ENCODE measurements at places on chromosomes 11 and 22.

- no peak for DNase-seq
These were observed 88.9 kb downstream of the ELP4 start for GRCh38 chr11:31598454-31598853.

DNA sequence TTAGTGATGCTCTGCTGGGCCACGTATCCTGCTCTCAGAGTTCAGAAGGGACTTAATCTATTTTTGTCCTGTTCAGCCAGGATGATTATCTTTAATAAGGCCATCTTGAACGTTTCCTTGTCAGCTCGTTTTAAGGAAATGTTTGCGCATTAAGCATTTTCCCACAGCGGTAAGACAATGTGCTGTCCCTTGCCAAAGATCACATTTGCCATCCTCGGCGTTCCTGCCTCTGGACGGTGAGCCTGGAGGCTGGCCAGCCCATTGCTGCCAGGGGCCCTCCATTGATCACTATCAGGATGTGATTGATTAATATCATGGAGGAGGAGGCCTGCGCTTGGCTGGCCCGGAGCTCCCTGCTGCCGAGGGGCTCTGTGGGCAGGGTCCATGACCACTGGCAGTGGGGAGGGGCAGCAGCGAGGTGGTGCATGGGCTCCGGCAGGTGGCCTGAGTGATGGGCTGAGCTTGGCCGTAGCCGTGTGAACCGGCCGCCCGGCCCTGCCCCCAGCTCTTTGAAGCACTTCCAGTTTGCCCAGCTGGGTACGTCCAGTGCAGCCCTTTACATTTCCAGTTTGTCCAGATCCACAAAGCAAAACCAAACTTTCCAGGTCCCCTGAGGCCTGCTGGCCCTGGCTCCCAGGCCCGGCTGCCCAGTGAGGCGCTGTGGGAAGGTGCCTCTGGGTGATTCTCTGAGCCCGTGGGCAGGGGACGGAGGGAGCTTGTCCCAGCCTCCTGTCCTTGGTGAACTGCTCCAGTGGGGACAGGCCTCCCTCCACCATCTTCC, 49.5 kb upstream of the SMIM38 start:
- DNase-seq: no peak

GRCh38 chr22:50621948-50622722, 5.8 kb downstream of the ARSA start:
- no peak for DNase-seq

GRCh38 chr22:27317971-27318428, 483.6 kb downstream of the MN1 start:
- DNase-seq: no peak

GRCh38 chr11:34727228-34727737, 106.4 kb downstream of the EHF start:
- DNase-seq: no peak

- DNase-seq: no peak
These were observed 6.4 kb upstream of the CCKBR start for GRCh38 chr11:6253197-6253596.

DNA sequence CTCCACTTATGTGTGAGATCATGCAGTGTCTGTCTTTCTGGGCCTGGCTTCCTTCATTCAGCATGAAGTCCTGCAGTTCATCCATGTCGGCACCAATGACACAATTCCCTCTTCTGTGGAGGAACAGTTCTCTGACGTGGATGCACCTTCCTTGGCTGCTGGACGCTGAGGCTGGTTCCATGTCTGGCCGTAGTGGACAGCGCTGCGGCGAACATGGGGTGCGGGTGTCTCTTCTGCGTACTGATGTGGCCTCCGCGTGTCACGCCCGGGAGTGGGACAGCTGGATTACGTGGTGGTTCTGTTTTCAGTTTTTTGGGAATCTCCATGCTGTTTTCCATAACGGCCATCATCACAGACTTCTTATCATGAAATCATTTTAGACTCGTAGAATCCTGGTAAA, 16.9 kb upstream of the MUC2 start:
- DNase-seq: no peak

GRCh38 chr22:46352691-46353386, 17.3 kb downstream of the TRMU start:
- no peak for DNase-seq

DNA sequence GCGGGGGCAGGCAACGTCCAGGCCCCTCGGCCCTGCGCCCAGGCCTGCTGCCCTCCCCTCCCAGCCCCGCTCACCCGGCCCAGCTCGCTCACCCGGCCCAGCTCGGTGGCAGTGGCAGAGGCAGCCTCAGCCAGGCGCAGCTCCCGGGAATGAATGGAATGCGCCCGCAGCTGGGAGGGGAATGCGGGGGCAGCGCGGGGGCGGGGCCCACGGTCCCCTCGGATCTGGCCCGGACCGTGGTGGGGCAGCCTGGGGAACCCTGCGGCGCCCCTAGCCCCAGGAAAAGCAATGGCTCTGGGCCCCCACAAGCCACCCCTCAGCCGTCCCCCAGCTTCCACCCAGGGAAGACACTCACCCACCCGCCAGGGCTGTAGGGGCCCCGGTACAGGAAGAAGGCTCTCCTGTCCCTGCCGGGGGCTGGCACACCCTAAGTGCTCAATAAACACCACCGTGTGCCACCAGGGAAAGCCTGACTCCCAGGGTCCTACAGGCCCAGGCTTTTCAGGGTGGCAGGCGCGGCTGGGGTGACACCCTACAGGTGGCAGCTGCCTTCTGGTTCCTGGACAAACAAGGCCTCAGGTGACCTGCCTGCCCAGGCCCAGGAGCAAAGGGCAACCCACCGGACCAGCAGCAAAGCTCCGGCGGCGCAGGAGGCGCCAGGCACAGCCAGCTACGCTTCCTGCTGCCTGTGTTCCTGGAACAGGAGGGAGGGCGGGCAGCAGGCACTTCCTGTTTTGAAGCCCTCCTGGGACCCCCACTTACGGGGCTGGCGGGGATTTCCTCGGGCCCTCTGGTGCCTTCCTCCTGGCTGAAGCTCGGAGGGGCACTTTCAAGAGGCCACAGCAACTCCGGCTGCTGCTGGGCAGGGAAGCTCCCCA, 13.8 kb downstream of the PLXNB2 start:
- no peak for DNase-seq

- DNase-seq: no peak
These were observed 65.4 kb downstream of the PPP6R3 start for GRCh38 chr11:68525930-68526329.

- no peak for DNase-seq
These were observed 43.3 kb downstream of the CYB5R2 start for GRCh38 chr11:7630002-7630401.

DNA sequence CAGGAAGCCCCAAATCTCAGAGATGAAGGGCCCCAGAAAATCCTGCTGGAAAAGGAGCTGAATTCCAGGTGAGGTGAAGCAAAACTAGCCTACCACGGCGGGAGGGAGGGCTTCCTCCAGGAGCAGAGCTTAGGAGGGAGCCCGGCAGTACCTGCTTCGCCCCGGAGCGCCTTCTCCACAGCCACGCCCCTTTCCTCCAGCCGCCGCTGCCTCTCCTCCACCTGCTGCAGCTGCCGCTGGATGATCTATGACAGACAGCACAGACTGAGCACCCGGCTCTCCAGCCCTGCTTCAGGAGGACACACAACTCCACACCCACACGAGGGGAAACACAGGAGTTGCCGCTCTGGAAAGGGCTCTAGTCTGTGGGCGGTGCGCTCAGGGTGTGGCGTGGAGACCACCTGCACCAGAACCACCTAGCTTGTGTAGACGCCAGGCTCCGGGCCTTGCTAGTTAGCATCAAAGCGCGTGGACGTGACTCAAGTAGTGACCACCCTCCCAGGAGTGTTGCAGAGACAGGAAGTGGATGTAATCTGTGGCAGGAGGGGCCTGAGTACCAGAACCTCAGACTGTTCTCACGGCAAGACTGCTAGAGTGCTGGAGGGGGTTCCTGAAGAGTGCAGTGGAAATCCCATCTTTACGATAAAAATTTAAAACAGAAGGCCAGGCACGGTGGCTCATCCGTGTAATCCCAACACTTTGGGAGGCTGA, 34.6 kb upstream of the BID start:
- DNase-seq: no peak

GRCh38 chr11:57560146-57560545, 7.3 kb downstream of the UBE2L6 start:
- DNase-seq: no peak

GRCh38 chr11:72528121-72528520, 93.8 kb upstream of the CLPB start:
- DNase-seq: no peak

DNA sequence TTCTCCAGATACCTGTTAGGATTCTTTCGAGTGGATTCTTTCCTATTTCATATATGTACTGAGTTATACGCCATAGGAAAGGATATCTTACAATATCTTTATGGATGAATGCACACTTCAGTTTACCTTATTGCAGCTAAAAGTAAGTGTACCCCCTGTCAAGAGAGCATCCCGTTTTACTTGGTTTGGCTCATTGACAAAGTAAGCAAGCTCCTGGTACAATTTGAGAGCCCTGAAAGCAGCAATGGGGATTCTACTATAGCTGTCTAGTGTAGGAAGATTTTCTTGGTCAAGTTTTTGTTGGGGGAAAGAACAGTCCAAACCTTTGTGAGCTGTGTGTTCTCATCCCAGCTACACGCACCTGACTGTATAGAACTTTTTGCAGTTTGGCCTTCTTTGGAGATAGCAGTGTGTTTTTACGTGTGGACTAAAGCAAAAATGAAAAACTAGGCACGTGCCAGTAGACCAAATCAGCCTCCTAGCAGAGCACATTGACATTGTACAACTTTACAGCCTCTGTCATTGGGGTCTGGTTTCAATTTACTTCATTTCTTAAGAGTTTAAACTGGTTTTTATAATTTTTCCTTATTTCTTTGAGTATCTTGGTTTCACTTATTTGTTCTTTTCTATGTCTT, 44.0 kb downstream of the PPP6R3 start:
- no peak for DNase-seq

GRCh38 chr11:119547511-119547910, 124.5 kb upstream of the THY1 start:
- no peak for DNase-seq

- no peak for DNase-seq
These were observed 2.2 kb downstream of the SLC3A2 start for GRCh38 chr11:62882788-62883501.

DNA sequence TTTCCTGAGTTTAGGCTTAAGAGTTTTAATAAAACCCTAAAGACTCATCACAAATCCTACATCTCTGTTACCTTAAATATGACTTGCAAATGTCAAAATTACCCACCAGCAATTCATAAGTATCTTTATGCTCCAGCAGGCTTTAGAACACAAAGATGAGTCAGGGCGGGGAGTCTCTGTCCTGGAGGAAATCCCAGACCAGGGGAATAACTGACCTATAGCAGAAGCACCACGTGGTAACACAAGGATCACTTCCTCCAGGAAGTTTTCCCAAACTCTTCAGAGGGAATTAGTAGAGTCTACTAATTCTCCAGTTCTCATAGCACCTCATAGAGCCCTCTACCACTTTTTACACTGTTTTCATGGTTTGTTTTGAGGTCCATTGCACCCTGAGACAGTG, 217.0 kb downstream of the NAV2 start:
- no peak for DNase-seq

- no peak for DNase-seq
These were observed 84.6 kb upstream of the PICALM start for GRCh38 chr11:86153439-86153838.

Measured in activated CD4-positive, alpha-beta T cell treated with anti-CD3 and anti-CD28 coated beads for 24 hours (primary cell).